ENCODE measurements at places on chromosomes 1 and 21.

- DNase-seq: peak; percentile 75
Observed at GRCh38 chr1:43545695-43546387, 15.2 kb downstream of the PTPRF start.

- DNase-seq: no peak
Observed at GRCh38 chr1:157113106-157113505, 13.5 kb upstream of the ETV3L start.

DNA sequence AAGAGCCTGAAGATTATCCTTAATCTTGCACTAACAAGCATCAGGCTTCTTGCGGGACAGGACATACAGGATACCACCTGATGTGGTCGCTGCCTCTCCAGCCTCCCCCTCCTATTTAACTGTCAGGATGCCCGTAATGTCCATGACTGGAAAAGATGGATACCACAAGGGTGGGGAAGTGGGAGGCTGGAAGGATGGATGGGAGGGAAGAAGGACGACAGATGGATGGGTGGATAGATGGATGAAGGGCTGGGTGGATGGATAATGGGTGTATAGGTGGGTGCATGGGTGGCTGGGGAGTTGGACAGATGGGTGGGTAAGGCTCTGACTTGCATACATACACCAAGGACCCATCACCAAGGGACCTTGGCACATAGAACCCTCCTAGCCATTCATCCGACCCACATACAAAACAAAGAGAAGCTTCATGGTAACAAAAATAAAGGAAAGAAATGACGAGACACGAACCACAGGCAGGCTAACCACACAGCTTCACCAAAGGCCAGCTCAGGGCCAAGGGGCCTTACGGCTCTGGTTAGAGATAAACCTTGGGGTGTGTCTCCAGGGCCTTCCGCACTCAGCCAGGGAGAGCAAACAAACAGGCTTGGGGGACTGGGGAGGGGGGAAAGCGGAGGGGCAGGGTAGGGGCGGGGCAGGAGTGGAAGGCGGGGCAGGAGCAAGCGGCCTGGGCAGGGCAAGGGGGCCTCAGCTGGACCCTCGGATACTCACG is 50.5 kb downstream of the HSPG2 start:
- no peak for DNase-seq

GRCh38 chr1:212531796-212532195 is 76.8 kb upstream of the ATF3 start:
- no peak for DNase-seq

GRCh38 chr1:196584696-196585095 is 23.5 kb downstream of the KCNT2 start:
- no peak for DNase-seq

DNA sequence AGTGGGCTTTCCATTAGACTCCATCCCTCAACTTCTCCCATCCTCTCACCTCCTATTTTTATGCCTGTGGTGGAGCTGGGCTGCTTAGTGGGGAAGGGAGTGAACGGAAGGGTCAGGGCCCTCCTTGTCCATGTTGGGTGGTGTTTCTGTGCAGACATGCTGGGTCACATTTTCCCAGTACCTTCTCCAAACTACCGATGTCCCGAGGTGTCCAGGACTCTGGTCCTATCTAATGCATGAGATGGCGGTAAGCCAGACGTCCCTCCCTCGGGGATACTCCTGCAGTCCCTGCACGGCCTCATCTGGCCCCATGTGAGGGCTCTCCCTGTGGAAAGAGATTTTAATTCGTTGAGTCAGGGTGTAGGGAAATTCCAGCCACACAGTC is 61.0 kb downstream of the OBSCN start:
- DNase-seq: peak; percentile 17

DNA sequence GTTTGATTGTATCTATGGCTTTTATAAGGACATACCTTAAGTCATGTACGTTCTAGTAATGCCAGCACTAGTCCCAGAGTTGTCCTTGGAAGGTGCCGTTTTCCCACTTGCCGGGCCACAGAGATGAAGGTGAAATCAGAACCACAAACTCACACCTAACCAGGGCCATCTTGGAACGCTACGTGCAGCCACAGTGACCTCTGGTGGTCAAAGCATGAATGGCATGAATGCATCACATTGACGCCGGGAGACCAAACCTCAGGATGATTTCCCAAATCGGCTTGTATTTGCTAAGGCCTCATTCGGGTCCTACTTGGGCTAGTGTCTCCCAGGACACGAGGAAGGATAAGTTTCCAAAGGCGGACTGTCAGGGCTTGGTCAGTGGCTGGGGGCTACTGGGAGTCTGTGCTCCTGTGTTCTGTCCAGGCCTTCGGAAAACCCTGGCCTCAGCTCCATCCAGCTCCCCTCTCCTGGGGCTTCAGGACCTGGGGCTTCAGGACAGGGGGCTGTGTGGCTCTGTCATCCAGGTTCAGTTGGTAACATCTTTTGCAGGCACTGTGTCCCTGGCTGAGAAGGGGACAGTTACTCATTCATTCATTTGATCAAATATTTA is 260.5 kb downstream of the PRDM2 start:
- peak; percentile 78 for DNase-seq

GRCh38 chr1:205321162-205321958 is at the start of gene NUAK2:
NUAK2 (minus strand) TSS chr1:205321745; CDS start chr1:205321628, 117 bp downstream.
- DNase-seq: peak; percentile 99

DNA sequence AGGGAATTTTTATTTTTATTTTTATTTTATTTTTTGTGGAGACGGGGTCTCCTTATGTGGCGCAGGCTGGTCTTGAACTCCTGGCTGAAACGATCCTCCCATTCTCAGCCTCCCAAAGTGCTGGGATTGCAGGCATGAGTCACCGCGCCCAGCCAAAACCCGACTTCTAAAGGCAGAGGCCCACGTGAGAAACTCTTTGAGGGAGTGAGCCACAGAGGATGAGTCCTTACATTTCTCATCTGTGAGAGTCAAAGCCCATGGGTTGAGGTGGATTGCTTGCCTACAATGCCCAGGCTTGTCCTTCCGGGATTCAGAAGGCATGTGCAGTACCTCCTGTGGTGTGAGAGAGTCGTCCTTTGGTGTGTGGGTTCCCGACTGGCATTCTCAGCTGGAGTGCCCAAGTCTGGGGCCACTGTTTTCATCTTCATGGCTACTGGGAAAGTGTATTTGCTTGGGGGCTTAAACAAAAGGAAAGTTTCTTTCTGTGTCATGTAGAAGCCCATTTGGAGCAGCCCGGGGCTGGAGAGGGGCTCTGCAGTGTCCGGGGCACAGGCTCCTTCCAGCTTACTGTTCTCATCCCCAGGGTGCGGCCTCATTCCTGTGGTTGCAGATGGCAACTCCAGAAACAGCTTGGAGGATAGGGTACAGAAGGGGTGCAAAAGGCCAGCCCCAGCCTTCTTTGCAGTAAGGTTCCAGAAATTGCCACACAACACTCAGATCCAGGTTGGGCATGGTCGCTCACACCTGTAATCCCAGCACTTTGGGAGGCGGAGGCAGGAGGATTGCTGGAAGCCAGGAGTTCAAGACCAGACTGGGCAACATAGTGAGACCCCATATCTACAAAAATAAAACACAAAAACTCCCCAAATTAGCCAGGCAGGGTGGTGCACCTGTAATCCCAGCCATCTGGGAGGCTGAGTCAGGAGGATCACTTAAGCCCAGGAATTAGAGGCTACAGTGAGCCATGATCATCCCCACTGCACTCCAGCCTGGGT is 29.4 kb upstream of the CSF3R start:
- no peak for DNase-seq

DNA sequence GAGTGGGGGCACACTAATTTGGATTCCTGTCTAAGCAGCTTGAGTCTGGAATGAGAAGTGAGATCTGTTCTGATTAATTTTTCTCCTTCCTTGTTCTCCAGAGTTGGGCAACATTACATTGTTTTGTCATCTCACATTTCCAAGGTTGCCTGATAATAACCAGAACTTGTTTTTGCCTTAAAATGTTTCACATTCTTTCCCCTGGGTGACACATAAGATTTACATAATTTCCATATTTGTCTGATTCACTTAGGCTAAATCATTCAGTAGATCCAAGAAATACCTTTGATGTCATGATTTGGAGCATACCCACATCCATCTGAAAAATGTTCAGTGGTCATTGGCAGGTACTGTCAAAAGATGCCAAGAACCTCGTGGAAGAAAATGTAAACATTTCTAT is 60.3 kb downstream of the XCL2 start:
- no peak for DNase-seq
